Mesenteric fat pad (tissue), 1 donor: ENCODE measurements at places on chromosomes 1 and 21.

DNA sequence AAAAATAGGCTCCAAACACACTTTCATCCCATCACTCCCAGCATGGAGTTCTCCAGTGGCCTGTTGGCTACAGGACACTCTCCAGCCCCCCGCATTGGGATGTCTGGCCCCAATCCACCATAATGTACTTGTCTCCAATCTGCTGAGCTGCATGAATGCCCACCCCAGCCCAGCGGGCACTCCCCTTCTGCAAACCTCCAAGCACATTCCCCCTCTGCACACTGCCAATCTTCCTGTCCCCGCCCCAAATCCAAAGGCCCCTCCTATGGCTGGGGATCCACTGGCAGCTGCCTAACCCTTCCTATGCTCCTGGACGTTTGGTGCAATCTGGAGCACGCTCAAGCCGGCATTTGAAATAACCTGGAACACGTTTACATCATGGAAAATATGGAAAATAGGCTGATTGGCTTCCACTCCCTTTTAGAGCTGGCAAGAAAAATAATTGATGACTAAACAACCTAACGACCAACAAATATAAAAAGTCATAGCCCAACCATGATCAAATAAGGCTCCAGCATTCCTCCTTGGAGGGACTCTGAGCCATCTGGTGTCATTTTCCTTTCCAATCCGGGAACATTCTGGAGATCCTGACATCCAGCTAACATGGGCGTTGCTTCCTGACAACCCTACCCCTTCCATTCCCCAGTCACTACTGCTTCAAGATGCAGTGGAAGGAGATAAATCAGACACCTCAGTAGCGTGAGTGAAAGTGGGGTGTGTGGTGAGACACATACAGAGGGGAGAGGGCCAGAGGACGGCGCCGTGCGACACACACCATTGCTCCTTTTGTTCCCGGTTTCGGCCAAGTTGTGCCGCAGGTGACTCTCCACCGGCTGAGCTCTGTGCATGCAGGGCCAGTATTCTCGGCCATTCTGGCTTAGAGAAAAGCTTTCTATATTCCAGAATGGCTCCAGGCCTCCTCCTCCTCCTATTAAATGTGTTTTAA is 41.6 kb downstream of the PDE9A start:
- DNase-seq: peak; percentile 51

DNA sequence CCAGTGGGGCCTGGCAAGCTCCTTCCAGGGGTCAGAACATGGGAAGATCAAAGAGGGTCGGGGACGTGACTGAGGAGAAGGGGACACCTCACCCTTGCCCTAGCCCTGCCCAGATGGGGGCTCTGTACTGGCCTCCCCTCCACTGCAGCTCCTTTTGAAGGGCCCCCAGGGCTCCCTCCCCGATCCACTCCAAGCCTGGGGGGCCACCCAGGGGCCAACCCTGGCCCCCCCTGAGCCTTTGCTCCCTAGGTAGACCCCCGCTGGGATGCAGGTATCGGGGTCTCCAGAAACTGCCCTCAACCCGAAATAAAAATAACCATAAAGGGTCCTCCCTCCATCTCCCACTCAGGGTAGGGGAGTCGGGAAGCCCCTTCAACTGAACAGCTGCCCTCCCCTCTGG is 37.4 kb upstream of the FAM131C start:
- DNase-seq: no peak

- no peak for DNase-seq
Observed at GRCh38 chr1:226629896-226630550, 81.5 kb downstream of the STUM start.

- no peak for DNase-seq
Observed at GRCh38 chr1:155051342-155051776, 243 bp downstream of the ADAM15 start.

DNA sequence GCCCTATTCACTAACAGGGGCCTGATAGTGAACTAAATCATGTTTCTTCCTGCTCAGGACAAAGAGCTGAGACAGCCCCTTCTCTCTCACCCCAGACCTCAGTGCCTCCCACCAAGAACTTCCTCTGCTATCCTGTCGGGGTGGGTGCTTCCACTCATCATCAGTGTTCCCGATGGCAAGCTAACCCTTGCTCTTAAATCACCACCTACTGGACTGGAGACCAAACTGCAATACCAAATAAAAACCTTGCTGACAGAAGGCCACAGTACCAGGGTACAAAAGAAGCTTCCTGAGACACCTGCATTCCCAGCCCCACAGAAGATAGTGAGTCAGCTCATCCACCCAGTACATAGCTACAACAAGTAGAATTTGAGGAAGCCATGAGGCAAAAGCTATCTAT is 799.5 kb downstream of the LTN1 start:
- DNase-seq: no peak

DNA sequence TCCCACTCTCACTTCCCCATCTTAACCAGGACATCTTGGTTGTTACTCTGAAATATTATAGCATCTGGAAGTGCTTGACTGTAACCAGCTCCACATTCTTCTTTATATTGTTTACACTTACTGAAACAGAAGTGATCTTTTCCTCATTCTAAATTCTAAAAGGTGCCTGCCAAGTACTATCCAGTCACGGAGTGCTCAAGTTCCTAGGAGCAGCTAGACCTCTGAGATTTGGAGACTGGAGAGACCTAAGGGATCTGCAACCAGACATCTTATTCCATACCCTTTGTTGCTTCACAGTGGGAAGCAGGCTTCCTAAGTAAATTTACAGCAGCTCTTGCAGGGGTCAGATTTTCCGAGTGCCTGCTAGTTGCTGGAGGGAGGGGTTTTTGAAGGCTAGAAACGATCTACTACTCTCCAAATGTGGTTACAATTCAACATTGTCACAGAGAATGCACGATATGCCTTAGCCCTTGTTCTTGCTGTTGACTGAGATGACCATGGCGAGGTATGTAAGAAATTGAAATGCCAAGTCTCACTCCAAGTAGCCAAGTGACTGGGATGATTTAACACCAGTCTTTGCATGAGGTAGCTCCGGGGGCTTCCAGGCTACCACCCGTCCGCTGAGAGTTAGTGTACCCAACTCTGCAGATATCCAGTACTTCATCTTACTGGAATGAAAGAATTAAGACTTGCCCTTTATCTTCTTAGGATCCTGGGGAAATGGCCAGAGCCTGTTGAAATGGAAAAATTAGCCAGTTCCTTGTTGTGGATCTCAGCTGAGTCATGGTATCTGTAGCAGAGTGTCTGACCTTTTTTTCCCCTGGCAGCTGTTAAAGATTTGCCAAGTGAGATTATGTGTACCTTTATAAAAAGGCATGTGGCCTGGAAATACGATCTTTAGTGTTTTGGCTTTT is 150.8 kb downstream of the MAST2 start:
- DNase-seq: no peak

DNA sequence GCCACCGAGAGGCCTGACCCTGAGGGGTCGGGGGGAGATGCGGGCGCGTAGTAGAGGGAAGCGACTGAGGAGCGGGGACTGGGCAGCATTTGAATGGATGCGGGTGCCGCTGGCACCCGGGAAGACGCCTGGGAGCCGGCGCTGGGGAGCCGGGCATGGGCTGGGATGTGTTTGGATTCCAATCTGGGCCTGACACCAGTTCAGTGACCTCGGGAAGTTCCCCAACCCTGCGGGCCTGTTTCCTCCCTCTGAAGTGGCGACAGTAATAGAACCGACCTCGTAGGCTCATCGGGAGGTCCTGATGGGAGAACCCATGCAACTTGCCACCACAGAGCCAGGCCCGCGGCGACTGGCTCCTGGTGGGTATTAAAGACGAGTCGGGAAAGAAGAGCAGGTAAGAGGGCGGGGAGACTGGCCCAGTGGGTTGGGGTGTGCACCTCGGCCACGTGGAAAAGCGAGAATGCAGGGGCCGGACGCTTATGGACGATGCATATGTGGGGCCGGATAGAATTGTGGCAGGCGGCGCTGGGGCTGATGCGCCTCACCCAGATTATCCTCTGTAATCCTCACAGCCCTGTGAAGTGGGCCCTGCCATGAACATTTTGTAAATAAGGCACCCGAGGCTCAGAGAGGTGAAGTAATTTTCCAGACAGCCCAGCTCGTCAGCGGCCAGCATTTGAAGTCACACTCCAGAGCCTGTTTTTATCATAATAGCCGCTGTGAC is 105.8 kb downstream of the SLC16A1 start:
- DNase-seq: peak; percentile 85

DNA sequence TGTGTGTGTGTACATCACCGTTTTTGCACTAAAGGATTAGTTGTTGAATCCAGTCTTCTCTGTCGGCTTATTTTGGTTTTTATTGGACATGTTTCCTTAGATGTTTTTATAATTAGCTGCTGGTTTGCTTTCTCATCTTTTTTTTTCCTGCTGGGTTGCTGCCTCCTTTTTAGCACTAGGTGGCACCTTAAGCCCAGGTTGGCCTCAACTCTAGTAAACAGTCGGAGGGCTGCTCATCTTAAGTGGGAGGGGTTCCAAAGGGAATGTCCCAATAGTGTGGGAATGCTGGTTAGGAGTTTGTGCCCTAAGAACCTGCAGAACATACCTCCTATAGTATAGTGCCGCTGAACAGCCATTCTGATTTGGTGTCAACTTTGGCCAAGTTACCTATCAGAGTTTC is 570.1 kb upstream of the CXADR start:
- no peak for DNase-seq

GRCh38 chr1:218930472-218931241 is 243.0 kb upstream of the LYPLAL1 start:
- DNase-seq: no peak

GRCh38 chr1:160222546-160222945 is 17.4 kb downstream of the PEA15 start:
- no peak for DNase-seq

DNA sequence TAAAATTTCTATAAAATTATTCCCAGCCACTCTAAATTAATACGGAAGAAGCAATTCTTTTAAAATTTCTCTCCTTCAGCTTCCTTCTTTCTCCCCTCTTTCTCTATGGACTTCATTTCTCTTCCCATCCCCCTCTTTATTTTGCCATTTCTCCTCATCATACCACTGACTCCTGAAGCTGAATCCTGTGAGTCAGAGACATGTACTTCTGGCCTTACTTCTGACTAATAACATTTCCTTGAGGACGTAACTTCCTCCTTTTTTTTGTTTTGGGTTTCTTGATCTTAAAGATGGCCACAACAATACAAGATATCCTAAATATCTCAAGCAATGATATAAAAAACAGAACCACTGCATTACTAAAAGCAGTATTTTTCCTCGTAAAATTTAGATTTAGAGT is 63.6 kb upstream of the DENND1B start:
- DNase-seq: no peak

- DNase-seq: no peak
Observed at GRCh38 chr1:67482733-67483482, 52.7 kb upstream of the SERBP1 start.

- DNase-seq: no peak
Observed at GRCh38 chr1:73009311-73009710, 727.0 kb upstream of the NEGR1 start.

GRCh38 chr1:61961009-61961408 is 218.7 kb downstream of the PATJ start:
- DNase-seq: no peak

- DNase-seq: no peak
Observed at GRCh38 chr1:2277741-2278488, 49.8 kb downstream of the SKI start.

DNA sequence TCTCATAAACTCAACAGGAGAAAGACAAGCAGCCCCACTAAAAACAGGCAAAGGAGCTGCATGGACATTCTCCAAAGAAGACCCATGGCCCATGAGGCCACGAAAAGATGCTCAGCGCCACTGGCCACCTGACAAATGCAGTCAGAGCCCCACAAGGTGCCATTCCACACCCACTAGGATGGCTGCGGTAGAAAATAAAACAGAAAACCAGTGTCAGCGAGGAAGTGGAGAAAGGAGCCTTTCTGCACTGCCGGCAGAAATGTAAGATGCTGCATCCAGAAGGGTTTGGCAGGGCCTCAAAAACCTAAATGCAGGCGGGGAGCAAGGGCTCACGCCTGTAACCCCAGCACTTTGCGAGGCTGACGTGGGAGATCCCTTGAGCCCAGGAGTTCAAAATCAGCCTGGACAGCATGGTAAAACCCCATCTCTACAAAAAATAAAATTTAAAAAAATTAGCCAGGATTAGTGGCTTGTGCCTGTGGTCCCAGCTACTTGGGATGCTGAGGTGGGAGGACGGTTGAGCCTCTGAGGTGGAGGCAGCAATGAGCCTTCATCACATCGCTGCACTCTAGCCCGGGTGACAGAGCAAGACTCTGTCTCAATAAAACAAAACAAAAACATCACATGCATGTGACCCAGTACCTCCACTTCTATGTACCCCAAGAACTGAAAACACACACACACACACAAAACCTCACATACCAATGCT is 4.2 kb downstream of the WNT9A start:
- peak; percentile 59 for DNase-seq

GRCh38 chr1:64575881-64576676 is 106.2 kb downstream of the CACHD1 start:
- no peak for DNase-seq

DNA sequence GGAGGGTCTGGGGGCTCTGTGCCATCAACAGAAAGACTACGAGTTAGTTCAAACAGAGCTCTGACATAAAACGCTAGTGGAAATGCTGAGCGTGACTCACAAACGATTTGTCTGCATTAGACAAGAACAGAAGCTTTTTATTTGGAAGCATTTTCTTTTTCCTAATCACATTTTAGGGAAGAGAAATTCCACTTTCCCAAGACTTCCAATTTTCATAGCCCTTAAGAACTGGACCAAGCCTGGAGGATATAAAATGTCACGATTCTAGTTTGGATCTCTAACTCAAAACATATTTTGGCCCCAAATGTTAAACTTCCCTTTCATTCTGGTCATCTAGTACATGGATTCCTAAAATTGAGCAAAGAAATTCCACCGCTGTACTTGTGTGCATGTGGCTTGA is 320.0 kb downstream of the PCP4 start:
- DNase-seq: no peak

DNA sequence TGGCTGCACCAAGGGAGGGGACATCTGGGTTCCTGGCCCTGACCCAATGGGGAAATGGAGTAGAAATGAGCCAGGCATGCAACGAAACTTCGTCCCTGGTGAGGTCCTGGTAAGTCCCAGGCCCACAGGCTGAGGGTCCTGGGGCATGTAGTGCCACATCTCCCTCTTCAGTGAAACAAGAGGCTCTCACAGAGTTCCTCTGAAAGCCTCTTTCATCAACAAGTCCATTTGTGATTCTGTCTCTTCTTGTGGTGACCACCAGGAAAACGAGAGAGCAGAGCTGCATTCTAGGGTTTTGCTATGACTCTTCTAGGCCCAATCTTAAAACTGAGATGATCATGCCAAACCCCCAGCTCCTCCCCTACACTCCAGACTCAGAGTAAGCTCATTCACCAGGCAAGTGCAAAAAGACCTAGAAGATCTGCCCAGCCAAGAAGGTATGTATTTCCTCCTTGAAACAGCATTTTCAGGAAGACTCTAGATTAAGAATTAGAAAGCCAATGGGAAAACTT is 24.3 kb upstream of the RNF220 start:
- no peak for DNase-seq
